Kasumi-1 (cell line): ENCODE measurements at places on chromosomes 1 and 21.
A peak's percentile ranks its signal among the peaks of the same experiment; 100 is the strongest.

- no peak for DNase-seq
Observed at GRCh38 chr1:19524791-19525190, 39.5 kb upstream of the CAPZB start.

- DNase-seq = no peak
Observed at GRCh38 chr1:93641527-93641926, 40.1 kb downstream of the BCAR3 start.

GRCh38 chr1:84398175-84399155 lies at the start of gene DNASE2B:
TSS of gene DNASE2B (plus strand) at chr1:84398484. CDS start at chr1:84398565, 81 bp downstream.
- no peak for DNase-seq

DNA sequence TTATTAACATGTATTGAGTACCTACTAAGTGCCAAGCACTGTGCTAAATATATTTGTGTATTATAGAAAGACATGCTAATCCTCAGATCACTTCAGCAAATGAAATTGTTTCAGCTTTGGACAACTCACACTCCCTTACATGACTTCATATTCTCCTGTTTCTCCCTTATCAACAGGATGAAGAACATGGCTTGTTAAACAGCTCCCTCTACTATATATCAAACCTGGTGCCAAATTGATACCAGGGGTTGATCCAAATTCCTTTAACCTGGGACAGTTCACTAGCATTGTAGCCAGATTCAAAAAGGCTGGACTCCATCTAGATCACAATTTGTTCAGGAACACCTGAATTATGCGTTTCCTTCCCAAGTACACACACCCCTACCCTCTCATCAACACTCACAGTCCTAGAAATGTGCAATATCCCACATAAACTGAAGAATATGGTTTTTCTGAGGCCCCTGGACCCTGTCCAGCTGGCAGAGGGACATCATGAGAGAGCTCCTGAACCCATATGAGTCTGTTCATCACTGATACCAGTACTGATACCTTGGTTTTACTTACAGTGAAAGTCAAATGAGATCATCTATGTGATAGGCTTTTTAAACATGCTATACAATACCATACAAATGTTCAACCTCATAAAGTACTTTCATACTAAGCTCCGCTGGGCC lies 47.0 kb upstream of the PALMD start:
- DNase-seq = no peak

GRCh38 chr1:160076295-160076694 lies 5.0 kb upstream of the KCNJ9 start:
- no peak for DNase-seq

GRCh38 chr1:112074711-112075110 lies 85.2 kb upstream of the KCND3 start:
- DNase-seq = no peak

DNA sequence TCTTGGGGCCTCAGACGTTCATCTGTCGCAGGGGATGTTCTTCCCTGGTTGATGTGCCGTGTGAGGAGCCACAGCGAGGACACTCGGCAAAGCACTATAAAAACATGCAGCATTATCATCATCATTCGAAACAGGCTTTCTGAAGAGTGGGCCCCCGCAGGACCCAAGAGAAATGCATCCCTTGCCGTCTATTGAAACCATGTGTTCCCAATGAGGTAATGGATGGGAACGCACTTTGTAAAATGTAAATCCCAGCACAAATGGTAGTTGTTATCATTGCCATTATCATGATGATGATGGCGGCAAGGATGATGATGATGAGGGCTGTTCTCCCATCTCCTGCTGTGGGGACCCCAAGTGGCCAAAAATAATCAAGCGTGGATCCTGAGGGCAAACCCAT lies 76.8 kb downstream of the GLIS1 start:
- no peak for DNase-seq

DNA sequence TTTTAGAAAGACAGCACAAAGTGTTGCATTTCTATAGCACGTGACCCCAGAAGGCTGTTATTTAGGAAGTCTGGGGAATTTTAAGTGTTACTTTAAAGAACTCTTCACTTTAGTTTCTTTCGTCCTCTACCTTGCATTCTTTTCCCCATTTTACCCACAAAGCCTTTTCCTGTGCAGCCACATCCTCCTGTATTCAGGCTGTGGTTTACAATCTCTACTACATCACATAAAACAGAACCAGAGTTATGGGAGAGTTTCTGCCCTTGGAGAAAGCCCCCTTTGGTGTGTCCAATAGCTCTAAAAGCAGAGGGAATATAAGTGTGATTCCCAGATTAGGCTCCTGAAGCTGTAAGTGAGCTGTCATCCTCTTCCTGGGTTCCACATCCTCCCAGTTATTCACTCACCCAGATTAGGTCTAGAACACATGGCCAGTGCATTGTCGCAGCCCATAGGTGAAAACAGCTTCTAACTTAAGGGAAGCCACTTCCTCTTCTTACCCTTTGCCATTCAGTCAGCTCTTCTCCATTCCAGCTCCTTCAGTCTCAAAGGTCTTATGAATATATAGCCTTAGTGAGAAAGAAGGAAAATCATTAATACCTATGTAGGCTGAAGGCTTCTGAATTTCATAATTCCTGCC lies 171.1 kb downstream of the PIGK start:
- peak; percentile 22 for DNase-seq

DNA sequence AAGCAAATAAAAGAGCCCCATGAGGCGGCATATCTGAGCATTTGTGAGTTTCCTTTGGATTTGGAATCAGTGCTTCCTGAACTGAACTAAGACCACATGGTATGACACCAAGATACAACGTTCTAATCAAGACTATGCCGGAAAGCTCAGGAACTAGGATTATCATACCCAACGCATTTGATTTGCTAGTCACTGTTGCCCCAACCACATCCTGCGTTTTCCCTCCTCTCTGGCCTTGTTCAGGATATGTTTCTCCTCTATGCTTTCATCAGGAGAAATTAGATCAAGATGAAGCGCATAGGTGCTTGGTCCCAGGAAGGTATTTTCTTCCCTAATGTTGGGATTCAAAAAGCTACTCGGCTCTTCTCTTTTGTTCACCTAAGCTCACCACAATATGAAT lies 79.3 kb downstream of the SLC35F3 start:
- DNase-seq = no peak

GRCh38 chr1:212232090-212232489 lies 53.1 kb upstream of the PPP2R5A start:
- DNase-seq = peak; percentile 54

GRCh38 chr1:3945916-3946840 lies 46.1 kb upstream of the C1orf174 start:
- DNase-seq = no peak
